HT1080 (cell line): ENCODE measurements at places on chromosomes 5 and 9. TPM values are rescaled to one million over a fixed set of nuclear protein-coding genes. Genes with fewer than 3 reads are reported as not detected.
A peak's percentile ranks its signal among the peaks of the same experiment; 100 is the strongest.

DNA sequence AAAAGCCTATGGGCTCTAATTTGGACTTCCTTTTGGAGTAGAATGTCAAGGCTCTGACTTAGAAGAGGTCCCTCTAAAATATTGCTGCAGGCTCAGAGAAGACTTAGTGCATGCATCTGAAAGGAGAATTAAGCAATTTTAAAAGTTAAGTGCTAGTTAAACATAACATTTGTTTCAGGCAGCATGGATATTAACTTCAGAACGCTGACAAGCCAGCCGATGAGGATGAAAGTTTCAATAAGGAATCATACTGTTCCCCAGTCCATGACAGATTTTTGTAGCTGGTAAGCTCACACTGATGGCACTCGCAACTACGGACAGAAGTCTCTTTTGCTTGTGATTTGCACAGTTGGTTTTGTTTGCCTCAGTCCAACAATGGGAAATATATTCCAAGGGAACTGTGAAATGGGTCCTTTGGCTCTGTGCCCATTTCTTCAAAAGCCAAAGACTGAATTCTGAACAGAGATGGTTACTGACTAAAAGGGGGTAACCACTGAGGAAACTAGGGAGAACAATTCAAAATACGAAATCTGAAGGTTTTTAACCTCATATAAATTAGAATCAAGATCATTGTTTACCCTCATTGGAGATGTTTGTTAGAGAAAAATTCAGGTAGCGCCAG lies 47.6 kb downstream of the DCP2 start:
- no peak for DNase-seq

DNA sequence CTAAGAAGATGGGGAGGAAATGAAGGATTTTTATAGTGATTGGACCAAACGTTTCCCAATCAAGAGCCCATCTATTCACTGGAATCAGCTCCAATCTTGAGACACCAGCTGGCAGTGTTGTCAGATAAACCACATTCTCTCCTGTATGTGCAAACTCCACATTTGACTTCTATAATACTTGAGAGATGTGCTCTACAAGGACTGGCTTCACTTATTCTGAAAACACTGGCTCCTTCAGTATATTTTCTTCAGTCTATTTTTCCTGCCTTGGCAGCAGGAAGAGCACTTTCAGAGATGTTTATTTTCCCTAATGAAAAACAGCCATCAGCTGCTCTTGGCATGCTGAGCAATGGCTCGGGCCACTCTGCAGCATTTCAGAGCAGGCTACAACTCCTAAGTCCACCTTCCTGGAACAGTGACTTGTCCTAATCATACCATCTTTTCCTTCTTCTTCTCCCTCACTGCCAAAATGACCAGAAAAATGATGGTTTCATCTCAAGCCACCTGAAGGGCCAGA lies 96.9 kb upstream of the FSTL4 start:
- no peak for DNase-seq

GRCh38 chr5:78755822-78756429 lies 107.4 kb upstream of the LHFPL2 start:
- no peak for DNase-seq

DNA sequence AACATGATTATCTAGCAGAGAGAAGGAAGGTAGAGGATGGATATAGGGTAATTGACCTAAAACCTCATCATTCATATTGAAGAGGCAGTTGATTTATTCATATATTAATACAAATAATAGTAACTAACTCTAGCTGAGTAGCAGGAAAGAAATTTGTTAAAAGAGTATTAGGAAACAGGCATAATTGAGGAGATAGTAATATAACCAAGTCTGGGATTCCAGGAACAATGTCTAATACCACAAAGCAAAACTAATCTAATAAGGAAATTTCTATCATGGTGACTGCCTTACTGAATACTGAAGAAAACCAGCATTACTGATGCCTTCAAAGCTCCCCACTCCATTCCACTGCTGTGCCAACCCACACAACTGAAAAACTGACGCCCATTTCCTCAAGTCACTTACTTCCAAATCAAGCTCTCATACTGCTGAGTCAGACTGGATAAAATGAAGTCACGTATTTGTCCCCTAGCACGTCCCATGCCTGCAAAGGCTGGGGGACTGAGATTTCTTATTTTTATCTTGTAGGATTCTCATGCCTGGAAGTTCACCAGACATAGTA lies 153.9 kb downstream of the SMC2 start:
- DNase-seq = no peak

DNA sequence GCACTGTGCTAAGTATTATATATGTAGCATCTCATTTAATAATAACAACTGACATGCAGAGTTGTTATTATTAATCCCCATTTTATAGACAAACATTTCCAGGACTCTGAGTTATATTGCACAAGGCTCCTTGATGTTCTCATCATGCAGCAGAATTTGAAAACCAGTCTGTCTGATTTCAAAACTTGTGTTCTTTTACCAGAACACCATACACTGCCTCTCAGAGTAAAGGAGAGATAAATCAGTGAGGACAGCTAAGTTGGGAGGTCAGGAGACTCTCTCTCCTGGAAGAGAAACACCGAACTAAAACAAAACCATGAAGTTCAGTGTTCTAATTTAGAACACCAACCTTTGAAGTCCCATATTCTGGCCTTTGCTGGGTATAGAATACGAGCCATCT lies 92.7 kb upstream of the TNC start:
- no peak for DNase-seq

- DNase-seq = peak; percentile 99
Measured at GRCh38 chr5:13477118-13477737, 467.3 kb downstream of the DNAH5 start.

- DNase-seq = peak; percentile 56
Measured at GRCh38 chr5:61394078-61394704, 62.1 kb downstream of the ZSWIM6 start.

DNA sequence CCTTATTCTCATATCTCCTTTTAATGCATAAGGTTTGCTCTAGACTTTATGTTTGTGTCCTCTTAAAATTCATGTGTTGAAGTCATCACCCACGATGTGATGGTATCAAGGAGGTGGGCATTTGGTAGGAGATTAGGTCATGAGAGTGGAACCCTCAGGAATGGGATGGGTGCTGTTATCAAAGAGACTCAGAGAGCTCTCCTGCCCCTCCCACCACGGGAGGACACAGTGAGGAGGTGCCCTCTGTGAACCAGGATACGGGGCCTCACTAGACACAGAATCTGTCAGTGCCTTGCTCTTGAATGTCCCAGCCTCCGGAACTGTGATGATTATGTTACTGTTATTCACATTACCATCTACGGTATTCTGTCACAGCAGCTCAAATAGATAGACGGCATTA lies 359.0 kb downstream of the IRX1 start:
- DNase-seq = no peak

- peak; percentile 86 for DNase-seq
Measured at GRCh38 chr5:158414780-158415179, 555.8 kb upstream of the CLINT1 start.

DNA sequence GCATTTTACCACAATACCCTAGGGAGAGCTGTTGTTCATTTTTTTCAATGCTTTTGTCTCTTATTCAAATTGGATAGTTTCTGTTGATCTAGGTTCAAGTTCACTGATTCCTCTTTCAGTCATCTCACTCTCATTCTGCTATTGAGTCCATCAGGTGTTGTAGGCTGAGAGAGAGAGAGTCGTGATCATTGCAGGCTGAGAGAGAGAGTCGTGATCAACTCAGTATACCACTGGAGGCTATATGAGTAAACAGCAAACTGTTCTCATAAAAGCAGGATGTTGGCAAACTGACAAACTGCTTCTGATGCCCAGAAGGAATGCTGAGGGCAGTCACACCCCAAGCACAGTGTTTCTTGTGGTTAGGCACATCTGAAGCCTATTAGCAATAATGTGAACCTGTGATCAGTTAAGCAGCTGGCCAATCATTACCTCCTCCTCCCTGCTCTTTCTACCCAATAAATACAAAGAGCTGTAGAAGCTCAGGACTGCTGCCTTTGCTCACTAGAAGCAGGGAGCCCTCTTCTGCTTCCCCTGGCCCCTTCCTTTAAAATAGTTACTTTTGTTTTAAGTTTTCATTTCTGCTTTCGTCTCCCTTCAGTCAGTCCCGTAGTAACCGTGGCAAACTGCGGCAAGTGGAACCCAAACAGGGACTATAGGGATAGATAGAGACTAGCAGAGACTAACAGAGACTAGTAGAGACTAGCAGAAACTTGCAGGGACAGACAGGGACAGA lies 476.1 kb upstream of the ACO1 start:
- DNase-seq = peak; percentile 73

DNA sequence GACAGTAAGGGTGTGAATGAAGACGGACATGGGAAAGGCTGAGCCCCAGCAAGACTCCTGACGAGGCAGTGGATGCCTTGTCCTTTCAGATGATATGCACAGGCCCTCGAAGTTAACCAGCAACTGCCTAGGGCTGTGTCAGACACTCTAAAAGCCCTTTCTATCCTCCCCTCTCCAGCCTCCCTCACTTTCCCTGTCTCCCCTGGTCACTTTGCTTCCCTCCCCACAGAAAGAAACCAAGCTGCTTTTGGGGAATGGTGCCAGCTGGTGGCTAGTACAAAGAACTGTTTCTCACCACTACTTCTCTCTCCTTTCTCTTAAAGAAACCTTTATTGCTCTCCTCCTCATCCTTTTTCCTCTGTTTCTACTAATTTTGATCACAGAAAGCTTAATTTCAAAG lies 21.4 kb downstream of the LHFPL2 start:
- no peak for DNase-seq

DNA sequence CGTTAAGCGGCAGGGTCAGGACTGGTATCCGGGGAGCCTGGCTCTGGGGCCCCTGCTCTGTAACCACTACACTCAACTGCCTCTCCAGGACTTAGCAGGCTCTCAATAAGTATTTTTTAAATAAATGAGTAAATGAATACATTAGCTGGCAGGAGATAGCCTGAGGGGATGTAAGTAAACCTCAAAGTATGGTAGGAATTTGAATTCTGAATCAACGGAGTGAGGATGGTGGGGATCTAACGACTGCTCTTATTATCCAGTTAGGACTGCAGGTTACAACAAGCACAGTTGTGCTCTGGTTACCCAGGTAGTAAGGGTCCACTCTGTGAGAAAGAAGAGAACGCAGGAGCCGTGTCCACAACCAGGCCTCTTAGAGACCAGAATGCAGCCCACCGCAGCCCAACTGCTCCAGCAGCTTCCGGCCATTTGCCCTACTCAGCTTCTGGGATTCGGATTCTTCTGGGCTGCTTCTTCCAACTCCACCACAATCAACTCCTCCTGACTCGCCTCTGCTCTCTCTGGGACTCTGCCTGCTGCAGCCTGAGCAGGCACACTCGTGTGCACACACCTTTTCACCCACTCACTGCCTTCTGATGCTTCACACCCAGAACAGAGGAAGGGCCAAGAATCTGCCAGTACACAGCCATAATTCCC lies 52.6 kb downstream of the MED27 start:
- peak; percentile 70 for DNase-seq

DNA sequence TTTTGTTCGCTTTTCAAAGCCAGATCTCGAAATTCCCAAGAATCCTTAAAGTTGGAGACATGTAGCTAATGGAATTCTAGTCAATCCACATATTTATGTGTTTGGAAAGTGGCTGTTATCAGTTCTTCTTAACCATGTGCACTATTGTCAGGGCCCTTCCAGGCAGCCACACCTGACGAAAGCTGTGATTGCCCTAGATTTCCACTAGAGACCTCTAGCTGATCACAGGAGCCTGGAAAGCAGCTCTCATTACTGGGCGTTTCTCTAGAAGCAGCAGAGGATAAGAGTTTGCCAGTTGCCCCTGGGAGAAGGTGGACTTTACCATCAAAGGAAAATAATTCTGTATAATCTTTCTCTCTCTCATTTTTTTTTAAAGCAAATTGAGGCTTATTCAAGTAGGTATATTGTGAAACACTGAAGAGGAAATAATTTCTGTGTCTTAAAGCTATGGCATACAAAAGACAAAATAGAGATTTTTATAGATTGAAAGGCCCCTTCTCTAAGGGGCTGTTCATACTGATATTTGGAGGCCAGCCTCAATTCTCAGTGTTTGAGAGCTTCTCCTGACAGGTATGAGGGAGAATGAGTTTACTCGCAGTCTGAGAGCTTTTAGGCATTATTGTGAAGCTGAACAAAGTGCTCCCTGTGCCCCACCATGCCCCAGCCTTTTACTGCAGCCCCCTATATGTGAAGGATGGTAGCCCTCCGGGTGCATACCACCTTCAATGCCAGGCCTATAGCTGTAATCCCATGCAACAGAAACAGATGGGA lies 405.4 kb upstream of the ACTBL2 start:
- peak; percentile 68 for DNase-seq

- no peak for DNase-seq
Measured at GRCh38 chr5:74098456-74098855, 472.5 kb downstream of the ARHGEF28 start.

GRCh38 chr9:103444176-103444575 lies 449.0 kb downstream of the CYLC2 start:
- peak; percentile 10 for DNase-seq

Gene PCDHB4
- total RNA-seq = not detected in 2 replicates

Gene SPINK13
- total RNA-seq = 0.30 TPM in 1 of 2 replicates, not detected in the other

Gene EFNA5
- total RNA-seq = 4.0 and 4.1 TPM in 2 replicates

Gene SEMA6A
- total RNA-seq = 0.11 and 0.37 TPM in 2 replicates

Gene SLC6A3
- not detected in 2 replicates for total RNA-seq

Gene HDAC3
- total RNA-seq = 86.7 and 104 TPM in 2 replicates

Gene MED27
- total RNA-seq = 59.5 and 63.5 TPM in 2 replicates

Gene STXBP1
- total RNA-seq = 9.6 and 10.4 TPM in 2 replicates

Gene FAXDC2
- 0.90 and 1.4 TPM in 2 replicates for total RNA-seq

Gene GRPEL2
- total RNA-seq = 24.4 and 28.0 TPM in 2 replicates
